ENCODE measurements at places on chromosomes 4 and X. TPM values are rescaled to one million over a fixed set of nuclear protein-coding genes. Genes with fewer than 3 reads are reported as not detected.

DNA sequence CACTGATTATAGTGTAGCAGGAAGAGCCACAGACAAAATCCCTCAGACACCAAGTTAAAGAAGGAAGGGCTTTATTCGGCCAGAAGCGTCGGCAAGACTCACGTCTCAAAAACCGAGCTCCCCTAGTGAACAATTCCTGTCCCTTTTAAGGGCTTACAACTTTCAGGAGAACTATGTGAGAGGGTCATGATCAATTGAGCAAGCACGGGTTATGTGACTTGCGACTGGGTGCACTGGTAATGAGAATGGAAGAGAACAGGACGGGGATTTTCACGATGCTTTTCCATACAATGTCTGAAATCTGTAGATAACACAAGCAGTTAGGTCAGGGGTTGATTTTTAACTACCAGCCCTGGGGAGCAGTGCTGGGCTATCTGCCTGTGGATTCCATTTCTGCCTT lies 116.7 kb downstream of the MFAP3L start:
- DNase-seq = no peak

Gene FAM156A
- polyA plus RNA-seq = 45.2 TPM

Gene CTAG1A
- not detected for polyA plus RNA-seq

GRCh38 chr4:174595141-174595929 lies 73.0 kb upstream of the HPGD start:
- DNase-seq = no peak

Gene NUP62CL
- 11.9 TPM for polyA plus RNA-seq

GRCh38 chr4:103774326-103774825 lies 54.6 kb upstream of the TACR3 start:
- DNase-seq = no peak

Gene BRS3
- polyA plus RNA-seq = not detected

Gene RIBC1
- polyA plus RNA-seq = 5.6 TPM

Gene DCAF12L2
- 2.3 TPM for polyA plus RNA-seq

Gene GPR34
- 1.5 TPM for polyA plus RNA-seq

- DNase-seq = no peak
Observed at GRCh38 chr4:1177274-1178141, 5.1 kb upstream of the SPON2 start.

- no peak for DNase-seq
Observed at GRCh38 chr4:114108869-114109268, 129.4 kb upstream of the ARSJ start.

Gene ERCC6L
- polyA plus RNA-seq = 4.4 TPM

GRCh38 chr4:176123710-176124407 lies 58.2 kb downstream of the WDR17 start:
- no peak for DNase-seq

Gene PTCHD1
- 0.56 TPM for polyA plus RNA-seq

Gene LGI2
- 26.1 TPM for polyA plus RNA-seq

Gene CA5B
- polyA plus RNA-seq = 11.0 TPM

Gene FGFRL1
- 47.3 TPM for polyA plus RNA-seq
